ENCODE measurements at places on chromosomes 4 and X.

- H3K4me3 ChIP-seq: peak within 1 kb of the TSS; percentile 74
- peak within 1 kb of the TSS; percentile 69 for H3K27ac ChIP-seq
- no peaks in the 10 kb centered on the region for H3K36me3 ChIP-seq
- no peaks in the 10 kb centered on the region for H3K27me3 ChIP-seq
- no peak for DNase-seq
Observed at GRCh38 chrX:153411255-153411987, at the start of gene ZFP92. Gene ZFP92, plus strand, starts transcription at chrX:153411472. Its CDS starts 6,851 bp downstream, at chrX:153418323.

GRCh38 chr4:102694791-102695190 is 66.0 kb downstream of the MANBA start:
- no peaks in the 10 kb centered on the region for H3K36me3 ChIP-seq
- no peaks in the 10 kb centered on the region for H3K27me3 ChIP-seq
- no peaks in the 10 kb centered on the region for H3K4me1 ChIP-seq
- no peak overlapping the region for H3K27ac ChIP-seq
- no peak for DNase-seq
- no peak overlapping the region for H3K4me3 ChIP-seq

DNA sequence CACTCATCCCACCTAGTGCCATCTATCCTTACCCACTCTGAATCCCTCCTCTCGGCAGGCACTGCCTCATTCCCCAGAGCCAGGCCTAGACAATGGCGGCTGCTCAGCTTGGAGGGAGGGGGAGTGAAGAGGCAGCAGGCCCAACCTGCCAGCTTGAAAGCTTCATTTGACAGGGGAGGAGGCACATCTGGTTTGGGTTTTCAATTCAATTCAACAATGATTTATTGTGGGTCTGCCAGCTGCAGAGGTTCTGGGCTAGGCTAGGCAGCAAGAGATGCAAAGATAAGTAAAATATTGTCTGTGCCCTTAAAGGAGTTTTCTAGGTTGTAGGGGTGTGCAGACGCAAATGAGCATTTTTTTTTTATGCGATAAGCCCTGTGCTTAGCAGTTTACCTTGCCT is 58.5 kb downstream of the RTL9 start:
- peaks cover 16% of the 10 kb centered on the region for H3K27me3 ChIP-seq
- DNase-seq: no peak
- no peak overlapping the region for H3K27ac ChIP-seq
- H3K4me1 ChIP-seq: peaks cover 3% of the 10 kb centered on the region

- DNase-seq: no peak
- H3K36me3 ChIP-seq: peaks cover 6% of the 10 kb centered on the region
- H3K4me3 ChIP-seq: no peak overlapping the region
- no peaks in the 10 kb centered on the region for H3K27me3 ChIP-seq
- H3K27ac ChIP-seq: no peak overlapping the region
- no peaks in the 10 kb centered on the region for H3K4me1 ChIP-seq
Observed at GRCh38 chrX:132199941-132200340, 19.3 kb downstream of the RAP2C start.

GRCh38 chr4:151263455-151263854 is 13.5 kb upstream of the PRSS48 start:
- H3K4me1 ChIP-seq: no peaks in the 10 kb centered on the region
- H3K27ac ChIP-seq: no peak overlapping the region
- peaks cover 26% of the 10 kb centered on the region for H3K27me3 ChIP-seq
- H3K36me3 ChIP-seq: no peaks in the 10 kb centered on the region

GRCh38 chr4:134888156-134888555 is 686.6 kb upstream of the PABPC4L start:
- H3K27ac ChIP-seq: no peak overlapping the region
- no peaks in the 10 kb centered on the region for H3K4me1 ChIP-seq
- no peak overlapping the region for H3K4me3 ChIP-seq

DNA sequence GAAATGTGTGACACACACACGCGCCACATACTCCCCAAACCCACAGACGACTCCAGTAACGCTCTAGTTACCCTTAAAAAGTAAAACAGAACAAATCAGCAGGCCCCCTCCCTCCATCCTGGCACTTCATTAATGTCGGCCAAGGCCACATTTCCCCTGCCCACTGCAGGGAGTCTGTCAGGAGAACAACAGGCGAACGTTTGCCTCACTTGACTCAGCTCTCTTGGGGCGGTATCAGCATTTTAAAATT is 671 bp upstream of the FHIP1A start:
- H3K4me1 ChIP-seq: peaks cover 22% of the 10 kb centered on the region
- no peak for DNase-seq
- H3K36me3 ChIP-seq: no peaks in the 10 kb centered on the region
- peak overlapping the region; percentile 71 for H3K4me3 ChIP-seq

DNA sequence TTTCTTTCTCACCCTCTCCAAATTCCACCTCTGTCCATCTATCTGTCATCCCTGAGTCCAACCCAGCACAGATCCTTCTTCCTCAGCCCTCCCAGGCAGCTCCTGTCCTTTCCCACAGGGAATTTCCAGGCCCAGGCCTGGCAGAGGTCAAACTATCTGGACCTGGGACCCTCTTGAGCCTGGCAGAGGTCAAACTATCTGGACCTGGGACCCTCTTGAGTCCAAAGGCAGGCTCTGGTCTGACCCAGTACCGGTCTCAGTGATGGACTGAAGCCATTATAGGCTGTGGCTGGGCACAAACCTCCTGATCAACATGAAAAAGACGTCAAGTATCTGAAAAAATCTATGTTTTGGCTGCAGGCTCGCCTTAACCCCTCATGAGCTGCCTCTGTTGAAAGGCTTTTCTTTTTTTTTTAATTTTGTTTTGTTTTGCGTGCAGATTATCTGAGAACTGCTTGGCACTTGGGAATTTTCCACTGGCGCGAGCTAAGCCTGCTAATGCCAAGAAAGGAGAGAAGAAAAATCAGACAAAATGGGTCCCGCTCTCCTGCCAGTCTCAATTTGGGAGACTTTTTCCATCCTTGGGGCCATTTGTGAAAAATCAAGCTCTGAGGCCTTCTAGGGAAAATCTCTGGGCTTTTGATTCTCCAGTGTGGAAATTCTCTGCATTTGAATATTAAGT is 31.2 kb downstream of the MSX1 start:
- H3K27ac ChIP-seq: no peak overlapping the region
- no peak overlapping the region for H3K4me3 ChIP-seq

DNA sequence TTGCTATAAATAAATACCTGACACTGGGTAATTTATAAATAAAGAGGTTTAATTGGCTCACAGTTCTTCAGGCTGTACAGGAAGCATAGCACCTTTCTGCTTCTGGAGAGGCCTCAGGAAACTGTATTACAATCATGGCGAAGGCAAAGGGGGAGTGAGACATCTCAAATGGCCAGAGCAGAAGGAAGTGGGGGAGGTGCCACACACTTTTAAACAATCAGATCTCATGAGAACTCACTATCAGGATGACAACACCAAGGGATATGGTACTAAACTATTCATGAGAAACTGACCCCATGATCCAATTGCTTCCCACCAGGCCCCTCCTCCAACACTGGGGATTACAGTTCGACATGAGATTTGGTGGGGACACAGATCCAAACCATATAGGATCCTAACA is 11.7 kb upstream of the TCEAL9 start:
- no peak overlapping the region for H3K4me3 ChIP-seq
- no peaks in the 10 kb centered on the region for H3K4me1 ChIP-seq
- H3K27ac ChIP-seq: no peak overlapping the region
- DNase-seq: no peak
- H3K27me3 ChIP-seq: peaks cover 45% of the 10 kb centered on the region

- DNase-seq: no peak
- H3K36me3 ChIP-seq: no peaks in the 10 kb centered on the region
- no peak overlapping the region for H3K4me3 ChIP-seq
Observed at GRCh38 chr4:141807103-141807891, 170.9 kb downstream of the IL15 start.

- H3K36me3 ChIP-seq: peaks cover 13% of the 10 kb centered on the region
- peak overlapping the region; percentile 57 for H3K27ac ChIP-seq
- no peak for DNase-seq
Observed at GRCh38 chrX:47564438-47565085, 3.6 kb downstream of the ARAF start.

GRCh38 chr4:55928846-55929245 is 19.9 kb upstream of the CEP135 start:
- no peaks in the 10 kb centered on the region for H3K27me3 ChIP-seq
- no peak overlapping the region for H3K4me3 ChIP-seq

GRCh38 chr4:2220016-2220630 is 21.8 kb downstream of the HAUS3 start:
- peaks cover 5% of the 10 kb centered on the region for H3K4me1 ChIP-seq
- peaks cover 3% of the 10 kb centered on the region for H3K27me3 ChIP-seq
- H3K27ac ChIP-seq: no peak overlapping the region
- no peaks in the 10 kb centered on the region for H3K36me3 ChIP-seq
- H3K4me3 ChIP-seq: no peak overlapping the region
- peak; percentile 76 for DNase-seq

- H3K4me1 ChIP-seq: peaks cover 41% of the 10 kb centered on the region
- no peaks in the 10 kb centered on the region for H3K27me3 ChIP-seq
- no peak for DNase-seq
Observed at GRCh38 chr4:39970671-39971640, 6.8 kb downstream of the PDS5A start.

DNA sequence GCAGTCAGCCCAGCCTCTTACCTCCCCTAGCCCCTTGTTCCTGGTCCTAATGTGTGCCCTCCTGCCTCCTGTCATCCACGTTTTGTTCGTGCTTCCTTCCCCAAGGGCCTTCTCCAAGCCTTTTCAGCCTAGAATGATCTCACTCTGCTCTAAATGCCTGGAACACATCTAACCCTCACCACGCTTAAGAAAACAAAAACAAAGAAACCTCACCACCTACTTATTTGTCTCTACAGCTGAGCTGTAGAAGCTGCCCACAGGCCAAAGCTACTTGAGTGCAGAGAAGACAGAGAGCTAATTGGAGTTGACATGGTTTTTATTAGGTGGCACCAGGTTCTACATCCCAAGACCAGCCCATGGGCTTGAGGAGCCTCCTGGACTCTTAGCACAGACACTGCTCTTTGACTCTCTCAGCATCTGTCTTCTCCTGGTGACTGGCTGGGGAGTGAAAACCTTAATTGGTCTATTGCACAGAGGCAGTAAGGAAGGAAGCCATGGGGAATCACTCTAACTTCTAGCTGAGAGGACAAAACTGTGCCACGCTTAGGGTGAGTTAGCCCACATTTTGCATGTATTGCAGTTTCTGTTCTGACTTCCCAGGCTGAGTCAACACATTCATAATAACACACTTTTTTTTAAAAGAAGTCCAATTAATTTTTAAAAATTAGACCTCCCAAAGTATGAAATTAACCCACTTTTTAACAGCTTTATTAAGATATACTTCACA is 52.3 kb upstream of the PDK3 start:
- no peak overlapping the region for H3K27ac ChIP-seq
- H3K4me3 ChIP-seq: no peak overlapping the region
- H3K36me3 ChIP-seq: no peaks in the 10 kb centered on the region
- H3K4me1 ChIP-seq: peaks cover 10% of the 10 kb centered on the region

DNA sequence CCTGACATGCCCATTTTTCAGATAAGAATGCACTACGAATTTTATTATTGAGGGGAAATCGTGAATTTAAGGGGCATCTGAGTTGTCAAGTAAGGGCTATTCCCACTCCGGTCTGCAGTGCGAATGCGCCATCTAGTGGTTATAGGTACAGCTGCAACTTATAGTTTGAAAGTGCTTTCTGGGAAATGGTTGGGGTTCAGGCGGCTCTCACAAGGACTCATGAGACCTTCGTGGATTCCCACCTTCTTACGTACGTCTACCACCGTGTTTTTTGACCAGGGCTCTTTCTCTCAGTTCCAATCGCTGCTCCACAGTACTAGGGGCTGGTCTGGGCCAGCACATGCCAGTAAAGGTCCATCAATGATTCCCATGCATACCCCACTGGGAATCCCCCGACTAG is 12.3 kb downstream of the MSL3 start:
- H3K4me1 ChIP-seq: peaks cover 6% of the 10 kb centered on the region
- DNase-seq: peak; percentile 71
- no peak overlapping the region for H3K4me3 ChIP-seq

- H3K27me3 ChIP-seq: no peaks in the 10 kb centered on the region
- H3K27ac ChIP-seq: peak overlapping the region; percentile 75
- H3K4me3 ChIP-seq: peak overlapping the region; percentile 58
- no peaks in the 10 kb centered on the region for H3K36me3 ChIP-seq
- peak; percentile 79 for DNase-seq
Observed at GRCh38 chr4:7964890-7965662, 25.4 kb upstream of the AFAP1 start.

- H3K27me3 ChIP-seq: peaks cover 2% of the 10 kb centered on the region
- peaks cover 14% of the 10 kb centered on the region for H3K4me1 ChIP-seq
- peak overlapping the region; percentile 70 for H3K27ac ChIP-seq
- peak; percentile 75 for DNase-seq
- H3K36me3 ChIP-seq: no peaks in the 10 kb centered on the region
- peak overlapping the region; percentile 86 for H3K4me3 ChIP-seq
Observed at GRCh38 chrX:70433848-70434351, 10.7 kb upstream of the DLG3 start.

GRCh38 chrX:13279279-13280018 is 40.4 kb downstream of the ATXN3L start:
- no peaks in the 10 kb centered on the region for H3K4me1 ChIP-seq
- no peak overlapping the region for H3K27ac ChIP-seq
- no peak overlapping the region for H3K4me3 ChIP-seq
- H3K27me3 ChIP-seq: no peaks in the 10 kb centered on the region
- no peaks in the 10 kb centered on the region for H3K36me3 ChIP-seq

- H3K4me3 ChIP-seq: no peak overlapping the region
- peaks cover 6% of the 10 kb centered on the region for H3K27me3 ChIP-seq
- no peaks in the 10 kb centered on the region for H3K36me3 ChIP-seq
- H3K4me1 ChIP-seq: no peaks in the 10 kb centered on the region
- H3K27ac ChIP-seq: no peak overlapping the region
Observed at GRCh38 chr4:183610033-183610432, 49.0 kb downstream of the RWDD4 start.

DNA sequence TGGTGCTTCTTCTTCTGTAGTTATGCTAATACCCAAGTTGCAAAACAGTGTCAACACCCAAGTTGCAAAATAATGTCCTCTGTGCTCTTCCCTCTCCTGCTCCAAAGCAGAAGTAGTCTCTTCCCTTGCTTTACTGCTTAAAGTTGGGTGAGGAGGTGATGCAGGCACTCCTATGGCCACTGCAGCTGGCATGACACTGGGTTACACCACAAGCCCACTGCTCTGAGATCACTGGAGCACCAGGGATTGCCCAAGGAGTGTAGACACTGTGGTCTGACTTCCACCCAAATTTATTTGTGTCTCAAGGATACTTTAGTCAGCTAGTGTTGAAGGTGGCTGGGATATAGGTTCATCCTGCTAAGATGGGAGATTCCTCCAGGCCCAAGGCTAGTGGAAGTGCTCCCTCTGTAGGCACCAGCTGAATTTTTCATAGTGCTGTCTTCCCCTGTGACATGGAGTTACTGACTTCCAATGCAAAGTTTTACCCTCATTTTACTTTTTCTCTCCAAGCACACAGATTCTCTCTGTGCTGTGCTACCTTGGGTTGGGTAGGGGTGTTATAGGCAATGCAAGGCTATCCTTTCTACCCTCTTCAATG is 196.2 kb upstream of the TENT5D start:
- H3K4me1 ChIP-seq: no peaks in the 10 kb centered on the region
- no peaks in the 10 kb centered on the region for H3K27me3 ChIP-seq
- DNase-seq: no peak

GRCh38 chrX:13051529-13052172 is 7.2 kb upstream of the FAM9C start:
- H3K4me1 ChIP-seq: peaks cover 45% of the 10 kb centered on the region
- no peak for DNase-seq
- H3K36me3 ChIP-seq: peaks cover 6% of the 10 kb centered on the region

GRCh38 chr4:112270051-112270450 is 15.7 kb downstream of the TIFA start:
- H3K4me1 ChIP-seq: peaks cover 38% of the 10 kb centered on the region
- peak overlapping the region; percentile 51 for H3K4me3 ChIP-seq
- no peak for DNase-seq
- peaks cover 7% of the 10 kb centered on the region for H3K36me3 ChIP-seq
- peak overlapping the region; percentile 34 for H3K27ac ChIP-seq

GRCh38 chrX:133859336-133859735 is 126.1 kb downstream of the GPC3 start:
- H3K4me3 ChIP-seq: no peak overlapping the region
- H3K36me3 ChIP-seq: no peaks in the 10 kb centered on the region
- no peaks in the 10 kb centered on the region for H3K4me1 ChIP-seq
- peaks cover 27% of the 10 kb centered on the region for H3K27me3 ChIP-seq
- H3K27ac ChIP-seq: no peak overlapping the region
- DNase-seq: no peak
